NCI-H345 (cell line): ENCODE measurements at places on chromosomes 2 and 18.

- DNase-seq: no peak
These were observed 101.2 kb downstream of the PXDN start for GRCh38 chr2:1642993-1643619.

DNA sequence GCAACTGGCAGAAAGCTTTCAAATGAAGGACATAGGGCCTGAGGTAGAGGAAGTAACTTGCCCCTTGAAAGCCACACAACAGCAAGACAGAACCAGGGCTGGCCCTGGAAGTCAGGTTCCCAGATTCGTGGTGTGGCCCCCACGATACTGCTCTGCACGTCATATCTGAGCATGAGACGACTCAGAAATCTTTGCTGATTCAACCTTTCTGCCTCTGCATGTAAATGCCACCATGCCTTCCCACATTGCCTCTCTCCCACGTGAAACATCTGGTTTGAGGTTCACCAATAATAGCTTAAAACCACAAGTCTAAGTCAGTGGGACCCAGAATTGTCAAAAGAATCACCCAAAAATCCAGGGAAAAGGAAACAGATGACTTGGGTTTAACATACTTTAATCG, 214.0 kb upstream of the TRIB2 start:
- no peak for DNase-seq

GRCh38 chr2:223970343-223971128, 13.3 kb downstream of the MRPL44 start:
- peak; percentile 69 for DNase-seq

DNA sequence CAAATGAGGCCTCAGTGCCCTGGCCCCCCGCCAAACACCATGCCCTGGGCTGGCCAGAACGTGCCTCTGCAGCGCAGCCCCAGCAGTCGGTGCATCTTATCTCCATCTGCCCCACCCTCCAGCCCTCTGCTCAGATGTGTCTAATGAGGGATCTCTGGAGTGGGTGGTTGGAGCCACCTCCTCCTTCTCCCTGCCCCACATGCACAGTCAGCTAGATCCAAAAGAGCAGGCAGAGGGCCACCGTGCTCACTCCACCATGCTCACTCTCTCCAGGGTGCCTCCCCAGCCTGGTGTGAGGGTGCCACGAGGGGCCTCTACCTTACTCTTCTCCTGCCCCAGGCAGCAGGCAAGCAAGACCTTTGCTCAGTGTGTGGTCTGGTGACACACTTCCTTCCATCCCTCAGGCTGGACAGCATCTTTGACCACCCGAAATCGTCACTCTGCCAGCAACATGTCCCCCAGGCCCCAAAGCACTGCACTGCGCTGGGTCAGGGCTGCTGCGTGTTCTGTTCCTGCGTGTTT, 266.1 kb upstream of the HDAC4 start:
- DNase-seq: no peak

GRCh38 chr2:19689646-19690168, 212.1 kb downstream of the TTC32 start:
- DNase-seq: no peak

DNA sequence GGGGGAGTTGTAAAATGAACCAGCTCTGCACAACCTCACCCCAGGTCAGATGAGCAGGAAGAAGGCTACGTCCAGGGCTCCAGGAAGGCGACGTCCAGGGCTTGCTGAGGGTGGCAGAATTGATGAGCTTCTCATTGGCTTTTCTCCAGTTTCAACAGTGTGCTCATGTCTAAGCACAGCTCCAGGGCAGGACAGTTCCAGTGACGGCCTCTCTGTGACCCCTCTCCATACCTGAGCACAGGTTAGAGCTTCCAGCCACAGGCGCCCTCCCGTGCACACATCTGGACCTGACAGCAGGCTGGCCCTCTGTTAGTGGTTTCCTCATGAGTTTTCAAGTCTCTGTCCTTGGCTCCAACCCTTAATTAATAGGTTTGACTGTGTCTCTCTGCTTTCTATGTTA, 327.6 kb downstream of the ZNF516 start:
- no peak for DNase-seq

GRCh38 chr2:240441326-240441992, 6.0 kb downstream of the GPC1 start:
- DNase-seq: no peak

- peak; percentile 88 for DNase-seq
These were observed 85.3 kb upstream of the EFEMP1 start for GRCh38 chr2:56008661-56009431.
